ENCODE measurements at places on chromosomes 4 and X.

DNA sequence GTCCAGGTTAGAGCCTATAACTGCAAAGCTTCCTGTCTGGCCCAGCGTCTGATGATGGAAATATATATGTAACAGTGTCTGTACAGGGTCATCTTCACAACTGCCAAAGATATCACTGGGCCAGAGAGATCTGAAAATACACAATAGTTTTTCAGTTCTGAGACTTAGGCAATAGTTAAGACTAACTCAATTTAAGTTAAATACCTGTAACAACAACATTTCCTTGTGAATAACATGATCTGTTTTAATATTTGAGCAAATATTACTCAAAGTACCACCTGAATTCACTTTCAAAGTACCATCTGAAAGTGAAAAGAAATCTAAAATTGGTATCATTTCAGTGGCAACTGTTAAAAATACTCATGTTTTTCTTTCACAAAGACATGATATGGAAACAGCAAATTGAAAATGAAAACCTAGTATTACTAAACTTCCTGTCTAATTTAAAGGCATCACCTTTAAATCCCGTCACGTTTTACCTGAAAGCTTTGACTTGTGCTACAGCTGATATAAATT lies 9.6 kb downstream of the ZAR1 start:
- no peak for DNase-seq

- DNase-seq, result no peak
Observed at GRCh38 chr4:53376900-53377299, 541 bp upstream of the FIP1L1 start.

DNA sequence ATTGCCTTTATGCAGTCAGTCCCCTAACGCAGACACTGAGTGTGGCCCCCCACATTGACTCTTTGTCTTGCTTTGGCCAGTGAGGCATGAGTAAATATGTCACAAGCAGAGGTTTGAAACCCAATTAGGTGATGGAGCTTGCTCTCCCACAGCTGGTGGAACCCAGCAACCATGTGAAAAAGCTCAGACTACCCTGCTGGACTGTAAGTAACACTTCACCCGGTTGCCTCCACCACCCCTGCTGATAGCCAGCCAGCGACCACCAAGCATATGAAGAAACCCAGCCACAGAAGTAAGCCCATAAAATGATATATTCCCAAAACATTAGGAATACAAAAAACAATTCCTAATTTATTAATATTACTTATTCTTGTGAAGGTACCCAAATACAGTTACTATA lies 21.6 kb upstream of the PDCL2 start:
- no peak for DNase-seq

- no peak for DNase-seq
Observed at GRCh38 chrX:74511704-74512103, 90.4 kb downstream of the SLC16A2 start.

DNA sequence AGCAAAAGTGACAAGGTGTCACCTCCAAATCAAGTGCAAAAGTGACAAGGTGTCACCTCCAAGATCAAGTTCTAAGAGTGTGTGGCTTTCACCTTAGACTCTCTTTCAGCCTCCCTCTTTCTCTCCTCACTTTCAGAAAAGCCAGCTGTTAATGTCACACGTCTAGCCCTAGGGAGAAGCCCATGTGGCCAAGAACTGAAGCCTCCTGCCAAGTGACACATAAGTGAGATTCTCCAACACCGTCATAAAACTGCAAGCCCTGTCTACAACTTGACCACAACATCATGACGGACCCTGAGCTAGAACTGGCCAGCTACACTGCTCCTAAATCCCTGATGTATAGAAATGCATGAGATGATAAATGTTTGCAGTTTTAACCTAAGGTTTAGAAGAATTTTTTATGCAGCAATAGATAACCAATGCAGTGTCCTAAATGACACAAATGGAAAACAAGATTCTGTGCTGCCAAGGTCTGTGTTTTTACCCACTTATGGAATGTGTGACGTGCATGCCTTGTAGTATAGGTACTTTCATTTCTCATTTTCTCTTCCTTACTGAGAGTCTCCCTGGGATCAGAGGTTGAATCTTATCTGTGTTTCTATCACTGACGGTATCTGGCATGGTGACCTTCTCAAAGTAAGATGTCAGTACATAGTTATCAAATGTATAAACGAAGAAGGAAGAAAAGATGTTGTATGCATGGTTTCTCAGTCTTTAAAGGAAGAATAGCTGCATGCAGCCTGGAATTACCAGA lies 25.0 kb downstream of the NLGN4X start:
- no peak for DNase-seq

DNA sequence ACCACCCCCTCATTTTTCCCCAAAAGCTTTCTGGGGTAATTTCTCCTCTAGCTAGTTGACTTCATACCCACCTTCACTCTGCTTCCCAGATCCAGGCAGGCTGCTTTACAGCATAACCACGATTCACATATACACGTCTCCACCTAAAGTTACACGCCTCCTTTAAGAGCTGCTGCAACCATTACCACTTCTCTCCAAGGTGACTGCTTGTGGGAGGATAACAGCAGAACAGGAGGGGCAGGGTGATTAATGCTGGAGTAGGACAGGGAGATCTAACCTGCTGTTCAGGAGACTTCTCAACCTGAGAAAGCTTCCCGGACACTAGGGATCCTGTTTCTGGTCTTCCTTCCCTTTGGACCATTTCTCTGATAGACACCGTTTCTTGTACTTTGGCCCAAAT lies 77.4 kb downstream of the MGST2 start:
- no peak for DNase-seq

- DNase-seq, result no peak
Observed at GRCh38 chr4:78218260-78218659, 161.1 kb downstream of the FRAS1 start.

- DNase-seq, result no peak
Observed at GRCh38 chrX:4579999-4580398, 866.5 kb upstream of the PRKX start.
